ENCODE measurements at places on chromosomes 4 and X.
A peak's percentile ranks its signal among the peaks of the same experiment; 100 is the strongest.

GRCh38 chrX:19514791-19515614 is at the start of gene MAP3K15:
MAP3K15 (minus strand) TSS chrX:19515508; CDS start chrX:19515261, 247 bp downstream.
- DNase-seq: peak; percentile 2

DNA sequence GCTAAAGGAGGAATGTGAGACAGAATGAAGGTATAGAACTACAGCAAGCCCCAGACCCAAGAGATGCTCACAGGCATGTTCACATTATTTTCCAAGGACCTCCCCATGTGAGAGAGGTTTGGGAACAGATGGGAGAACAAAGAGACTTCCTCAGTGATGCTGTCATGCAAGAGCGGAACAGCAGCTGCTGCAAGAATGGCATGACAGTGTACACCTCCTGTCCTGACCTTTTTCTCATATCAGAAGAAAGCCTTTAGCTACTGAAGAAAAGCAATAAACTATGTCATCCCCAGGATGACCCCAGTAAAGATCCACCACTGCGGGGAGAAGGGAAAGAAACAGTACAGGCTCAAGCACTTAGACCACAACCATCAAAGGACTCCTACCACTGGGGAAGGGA is 7.2 kb downstream of the PRDM5 start:
- no peak for DNase-seq

DNA sequence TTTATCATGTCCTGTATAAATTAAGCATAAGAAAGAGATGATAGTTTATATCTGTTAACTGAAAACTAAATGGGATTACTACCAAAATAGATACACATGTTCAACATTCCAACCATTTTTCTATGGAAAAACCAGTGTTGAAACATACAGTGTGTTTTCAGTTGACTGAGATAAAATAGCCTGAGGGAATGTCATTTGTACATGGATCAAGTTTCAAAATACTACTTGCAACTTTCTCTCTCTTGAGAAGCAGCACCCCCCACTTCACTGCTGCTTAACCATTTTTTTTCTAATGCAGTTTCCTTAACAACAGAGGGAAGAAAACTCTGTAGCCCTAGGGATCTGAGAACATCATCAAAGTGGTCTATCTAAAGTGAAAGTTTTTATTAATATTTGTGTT is 70.8 kb downstream of the NPNT start:
- no peak for DNase-seq

GRCh38 chr4:35559559-35560365 is 684.6 kb downstream of the ARAP2 start:
- no peak for DNase-seq

DNA sequence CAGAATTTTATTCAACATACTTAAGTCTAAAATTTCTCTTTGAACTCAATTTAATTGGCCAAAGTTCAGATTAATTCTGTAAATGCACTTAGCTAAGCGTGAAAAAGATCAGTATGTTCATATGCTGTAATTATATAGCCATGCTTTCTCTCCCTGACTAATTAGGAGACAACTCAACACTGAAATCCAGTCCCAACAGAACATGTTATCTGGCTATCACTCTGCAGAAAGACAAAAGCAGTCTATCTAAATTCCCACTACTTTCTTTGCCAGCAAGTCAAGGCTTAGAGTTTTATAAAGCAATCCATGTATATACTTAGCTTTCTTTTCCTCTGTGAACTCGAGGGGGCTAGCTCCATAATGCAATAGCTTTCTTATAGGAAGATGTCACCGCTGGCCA is 16.0 kb upstream of the USP46 start:
- DNase-seq: no peak

DNA sequence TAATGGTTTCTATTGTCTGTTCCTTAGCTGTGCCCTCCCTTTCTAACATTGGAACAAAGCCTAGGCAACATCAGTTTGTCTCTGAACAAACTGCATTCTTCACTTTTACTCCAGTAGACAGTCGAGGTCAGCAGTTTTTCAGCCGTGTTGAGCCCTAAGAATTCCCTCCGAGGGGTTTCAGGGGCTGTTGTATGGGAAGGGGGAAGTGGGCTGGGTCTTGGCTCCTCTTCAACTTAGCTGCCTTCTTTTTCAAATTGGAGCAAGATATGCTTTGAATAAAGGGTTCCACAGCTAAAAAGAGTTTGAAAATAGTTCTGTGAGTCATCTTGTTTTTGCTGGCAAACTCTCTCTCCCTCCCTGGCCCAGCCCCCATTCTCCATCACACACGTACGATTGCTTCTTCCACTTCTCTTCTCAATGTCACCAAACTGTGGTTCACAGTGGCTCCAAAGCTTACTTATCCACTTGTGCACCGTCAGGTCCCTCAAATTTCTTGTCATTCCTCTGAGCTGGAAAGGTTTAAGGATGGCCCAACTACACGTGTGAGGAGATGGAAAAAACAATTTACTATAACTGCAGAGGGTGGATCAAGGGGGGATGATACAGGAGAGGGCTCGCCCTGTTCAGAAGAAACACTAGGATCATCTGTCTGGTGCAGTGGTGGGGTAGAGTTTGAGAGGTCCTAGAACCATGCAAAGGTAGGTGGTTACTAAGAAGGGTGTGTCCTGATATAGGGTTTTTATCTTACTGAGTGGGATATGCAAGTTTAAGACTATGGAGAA is 9.2 kb upstream of the MAML3 start:
- no peak for DNase-seq

DNA sequence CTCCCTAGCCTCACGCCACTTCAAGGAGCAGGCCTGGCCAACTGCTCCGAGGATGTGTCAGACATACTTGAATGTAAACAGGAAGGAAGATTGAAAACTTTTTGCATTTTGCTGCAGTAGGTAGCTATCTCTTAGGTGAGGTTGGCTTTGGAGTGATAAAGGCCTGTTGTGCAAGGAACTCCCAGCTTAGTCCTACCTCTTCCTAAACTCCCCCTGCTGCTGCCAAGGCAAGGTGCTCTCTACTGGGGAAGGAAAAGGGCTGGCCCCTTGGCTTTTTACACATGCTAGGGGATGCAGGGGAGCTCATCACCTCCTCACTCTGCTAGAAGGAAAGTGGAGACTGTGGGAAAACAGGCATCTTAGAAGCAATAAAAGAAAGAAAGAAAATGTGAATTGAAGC is 10.7 kb upstream of the BRS3 start:
- no peak for DNase-seq

GRCh38 chrX:47189906-47190305 is 3.7 kb upstream of the UBA1 start:
- DNase-seq: no peak

- no peak for DNase-seq
Measured at GRCh38 chr4:20678400-20678799, 21.9 kb upstream of the PACRGL start.

Measured in stimulated activated CD4-positive, alpha-beta T cell treated with anti-CD3 and anti-CD28 coated beads, Interleukin-12 subunit alpha, Interleukin-12 subunit beta, amount 100 ng/mL, for 4 hours (primary cell).